Activated T-cell treated with anti-CD3 and anti-CD28 coated beads, Interleukin-2, amount 50 U/mL, for 48 hours (primary cell): ENCODE measurements at places on chromosomes 7 and 10.

DNA sequence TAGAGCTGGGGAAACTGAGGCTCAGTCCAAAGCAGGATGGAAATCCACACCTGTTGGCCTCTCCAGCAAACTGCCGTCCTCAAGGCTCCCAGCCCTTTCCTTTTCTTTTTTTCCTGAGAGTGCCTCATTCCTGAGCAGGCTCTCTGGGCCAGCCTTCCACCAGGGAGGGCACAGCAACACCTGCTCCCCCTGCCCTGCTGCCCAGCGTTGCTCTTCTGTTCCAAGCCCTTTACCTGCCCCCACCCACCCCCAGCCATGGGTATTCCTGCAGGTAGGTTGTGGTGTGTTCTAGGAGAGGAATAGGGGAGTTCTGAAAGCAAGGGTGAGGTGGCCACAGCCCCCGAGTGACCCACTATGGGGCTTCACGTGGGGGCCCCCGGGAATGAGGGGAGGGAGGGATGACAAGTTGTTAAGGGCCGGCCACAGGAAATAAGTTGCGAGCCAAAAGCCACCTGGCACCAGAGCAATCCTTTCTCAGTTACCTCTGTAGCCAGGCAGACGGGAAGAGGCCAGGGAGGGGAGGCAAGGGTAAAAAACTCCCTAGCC, 19.3 kb downstream of the VSIR start:
- no peak for DNase-seq

- DNase-seq, result no peak
Observed at GRCh38 chr10:93838278-93838677, 55.5 kb upstream of the SLC35G1 start.

GRCh38 chr10:110141185-110141584, 66.2 kb upstream of the MXI1 start:
- DNase-seq, result no peak

GRCh38 chr7:151542606-151543130, 23.0 kb upstream of the RHEB start:
- no peak for DNase-seq

DNA sequence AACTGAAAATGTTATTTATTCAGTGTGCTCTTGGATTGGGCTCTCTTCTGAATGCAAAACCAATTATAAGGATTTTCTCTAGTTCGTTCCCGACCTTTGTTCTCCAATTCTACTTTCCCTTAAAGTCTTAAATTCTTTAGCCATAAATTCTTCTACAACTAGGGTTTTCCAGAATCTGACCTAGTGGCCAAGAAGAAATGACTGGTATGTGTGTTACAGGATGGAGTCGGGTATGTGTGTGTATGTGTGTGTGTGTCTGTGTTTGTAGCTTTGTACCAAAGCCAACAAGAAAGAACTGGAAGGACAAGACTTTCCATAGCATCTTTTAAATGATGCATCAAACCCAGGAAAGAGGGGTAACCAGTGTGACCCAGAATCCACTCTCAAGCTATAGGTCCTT, 25.8 kb upstream of the LEP start:
- no peak for DNase-seq
